ENCODE measurements at places on chromosomes 7 and 10. TPM values are rescaled to one million over a fixed set of nuclear protein-coding genes. Genes with fewer than 3 reads are reported as not detected.

SPDYE11 gene
- not detected for polyA plus RNA-seq

GRCh38 chr10:90960355-90960814 is 39.5 kb upstream of the ANKRD1 start:
- H3K4me1 ChIP-seq = no peaks in the 10 kb centered on the region
- no peak overlapping the region for H3K27ac ChIP-seq
- H3K36me3 ChIP-seq = no peaks in the 10 kb centered on the region
- no peak for DNase-seq
- no peaks in the 10 kb centered on the region for H3K27me3 ChIP-seq

DNA sequence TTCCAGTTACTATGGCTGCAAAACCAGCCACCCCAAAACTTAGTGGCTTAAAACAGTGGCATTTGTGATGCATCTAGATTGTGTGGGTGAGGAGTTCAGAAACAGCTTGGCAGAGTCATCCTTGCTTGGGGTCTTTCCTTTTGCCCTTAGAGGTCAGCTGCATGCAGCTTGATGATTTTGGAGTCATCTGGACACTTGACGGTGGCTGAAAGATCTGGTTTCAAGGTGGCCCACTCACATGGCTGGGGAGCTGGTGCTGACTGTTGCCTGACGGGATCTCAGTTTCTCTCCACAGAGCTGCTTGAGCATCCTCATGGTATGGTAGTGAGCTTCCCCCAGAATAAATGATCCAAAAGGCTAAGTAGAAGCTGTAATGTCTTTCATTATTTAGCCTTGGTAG is 191.3 kb upstream of the GALNT17 start:
- no peaks in the 10 kb centered on the region for H3K36me3 ChIP-seq
- H3K4me1 ChIP-seq = no peaks in the 10 kb centered on the region
- H3K27me3 ChIP-seq = no peaks in the 10 kb centered on the region
- no peak overlapping the region for H3K4me3 ChIP-seq
- H3K27ac ChIP-seq = no peak overlapping the region
- DNase-seq = no peak

DNA sequence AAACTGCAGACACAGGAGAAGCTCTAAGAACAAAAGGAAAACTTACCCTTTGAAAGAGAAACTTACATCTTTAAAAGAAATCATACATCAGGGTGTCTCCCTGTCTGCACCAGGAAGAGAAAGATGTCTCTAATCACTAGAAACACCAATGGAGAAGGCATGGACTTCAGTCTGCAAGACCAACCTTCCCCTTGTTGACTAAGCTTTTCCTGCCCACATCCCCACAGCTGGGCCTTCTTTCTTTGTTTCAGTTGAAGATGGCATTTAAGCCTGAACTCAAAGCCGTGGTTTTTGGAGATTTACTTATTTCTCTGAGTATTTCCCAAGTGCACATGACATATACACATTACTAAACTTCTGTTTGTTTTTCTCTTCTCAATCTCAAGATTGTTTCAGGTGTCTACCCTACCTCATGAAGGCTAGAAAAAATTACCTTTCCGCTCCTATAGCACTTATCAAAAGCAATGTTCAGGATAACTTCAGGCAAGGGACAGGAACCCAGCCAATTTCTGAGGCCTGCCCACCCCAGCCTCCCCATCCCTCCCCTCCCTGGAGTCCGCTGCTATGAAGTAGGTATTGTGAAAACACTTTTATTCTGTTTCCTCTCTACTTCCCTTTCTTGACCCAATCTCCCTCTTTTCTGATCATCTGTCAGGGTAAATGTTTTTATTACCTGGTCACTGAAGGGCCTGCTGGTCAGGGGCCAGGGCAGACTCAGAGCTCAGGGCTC is 2.8 kb upstream of the SLC29A3 start:
- no peak overlapping the region for H3K4me3 ChIP-seq
- H3K27ac ChIP-seq = no peak overlapping the region
- no peaks in the 10 kb centered on the region for H3K27me3 ChIP-seq
- H3K36me3 ChIP-seq = no peaks in the 10 kb centered on the region

C10orf105 gene
- not detected for polyA plus RNA-seq

DNA sequence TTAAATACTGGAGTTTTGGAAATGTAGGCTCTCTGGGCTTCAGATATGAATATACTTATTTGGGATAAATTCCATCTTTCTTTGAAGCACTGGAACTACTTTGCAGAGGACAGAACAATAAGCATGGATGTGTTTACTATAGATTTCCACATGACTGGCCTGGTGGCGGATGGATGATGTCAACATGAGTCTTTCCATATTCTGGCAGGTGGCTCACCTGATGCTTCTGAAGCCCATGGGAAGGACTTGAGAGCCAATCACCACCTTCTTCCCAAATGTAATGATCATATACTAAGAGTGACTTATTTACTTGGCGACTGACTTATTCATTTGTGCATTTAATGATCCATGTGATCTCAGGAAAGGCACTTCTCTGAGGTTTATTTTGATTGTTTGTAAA is 110.5 kb downstream of the FANK1 start:
- H3K27ac ChIP-seq = no peak overlapping the region
- H3K27me3 ChIP-seq = no peaks in the 10 kb centered on the region
- H3K4me3 ChIP-seq = no peak overlapping the region
- DNase-seq = no peak
- no peaks in the 10 kb centered on the region for H3K36me3 ChIP-seq
- no peaks in the 10 kb centered on the region for H3K4me1 ChIP-seq

DNA sequence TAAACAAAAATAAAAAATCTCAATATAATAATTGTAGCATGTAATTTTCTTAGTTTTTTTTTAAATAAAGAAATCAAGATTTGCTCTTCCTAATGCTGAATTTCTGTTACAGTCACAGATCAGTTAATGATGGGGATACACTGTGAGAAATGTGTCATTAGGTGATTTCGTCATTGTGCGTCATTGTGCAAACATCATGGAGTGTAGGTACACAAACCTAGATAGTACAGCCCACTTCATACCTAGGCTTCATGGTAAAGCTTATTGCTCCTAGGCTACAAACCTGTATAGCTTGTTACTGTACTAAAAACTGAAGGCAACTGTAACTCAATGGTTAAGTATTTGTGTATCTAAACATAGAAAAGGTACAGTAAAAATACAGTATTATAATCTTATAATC is 74.4 kb upstream of the LSM8 start:
- no peak for DNase-seq
- no peaks in the 10 kb centered on the region for H3K4me1 ChIP-seq
- H3K27me3 ChIP-seq = no peaks in the 10 kb centered on the region
- H3K4me3 ChIP-seq = no peak overlapping the region
- no peaks in the 10 kb centered on the region for H3K36me3 ChIP-seq

KDM7A gene
- 1.9 TPM for polyA plus RNA-seq

DNA sequence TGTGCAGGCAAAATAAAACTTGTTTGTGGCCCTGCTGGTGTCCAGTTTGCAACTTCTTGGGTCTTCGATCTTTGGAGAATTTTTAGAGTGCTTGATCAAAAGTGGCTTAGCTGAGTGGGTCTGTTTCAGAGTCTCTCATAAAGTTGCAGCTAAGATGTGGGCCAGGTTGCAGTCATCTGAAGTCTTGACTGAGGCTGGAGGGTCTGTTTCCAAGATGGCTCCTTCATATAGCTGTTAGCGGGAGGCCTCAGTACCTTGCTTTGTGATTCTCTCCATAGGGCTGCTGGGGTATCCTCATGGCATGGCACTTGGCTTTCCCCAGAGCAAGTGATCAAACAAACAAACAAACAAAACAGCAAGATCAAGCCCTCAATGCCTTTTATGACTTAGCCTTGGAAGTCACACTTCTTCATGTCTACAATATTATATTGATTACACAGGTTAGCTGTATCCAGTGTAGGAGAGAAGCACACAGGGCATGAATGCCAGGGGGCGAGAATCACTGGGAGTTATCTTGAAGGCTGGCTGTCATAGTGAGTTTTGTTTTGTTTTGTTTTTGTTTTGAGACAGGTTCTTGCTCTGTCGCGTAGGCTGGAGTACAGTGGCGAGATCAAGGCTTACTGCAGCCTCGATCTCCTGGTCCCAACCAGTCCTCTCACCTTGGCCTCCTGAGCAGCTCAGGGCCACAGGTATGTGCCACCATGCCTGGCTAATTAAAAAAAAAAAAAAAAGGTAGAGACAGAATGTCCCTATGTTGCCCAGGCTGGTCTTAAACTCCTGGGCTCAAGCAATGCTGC is 10.2 kb downstream of the CYP26A1 start:
- H3K27me3 ChIP-seq = no peaks in the 10 kb centered on the region
- DNase-seq = no peak
- no peaks in the 10 kb centered on the region for H3K36me3 ChIP-seq
- no peak overlapping the region for H3K4me3 ChIP-seq

- no peaks in the 10 kb centered on the region for H3K27me3 ChIP-seq
- H3K4me1 ChIP-seq = no peaks in the 10 kb centered on the region
- no peak overlapping the region for H3K27ac ChIP-seq
Observed at GRCh38 chr10:116395223-116395985, 32.2 kb upstream of the PNLIPRP3 start.

RGR gene
- not detected for polyA plus RNA-seq

- no peak overlapping the region for H3K27ac ChIP-seq
- H3K4me1 ChIP-seq = peaks cover 21% of the 10 kb centered on the region
- no peaks in the 10 kb centered on the region for H3K27me3 ChIP-seq
- DNase-seq = no peak
- no peak overlapping the region for H3K4me3 ChIP-seq
Observed at GRCh38 chr10:77904100-77904840, 22.3 kb downstream of the DLG5 start.

ASB13 gene
- 44.2 TPM for polyA plus RNA-seq

- H3K4me1 ChIP-seq = peaks cover 7% of the 10 kb centered on the region
- DNase-seq = no peak
- no peaks in the 10 kb centered on the region for H3K27me3 ChIP-seq
- no peak overlapping the region for H3K27ac ChIP-seq
Observed at GRCh38 chr7:102287981-102288278, 1.3 kb downstream of the SH2B2 start.

GRCh38 chr10:127987467-127988380 is 80.8 kb downstream of the PTPRE start:
- DNase-seq = no peak
- H3K4me3 ChIP-seq = no peak overlapping the region
- H3K36me3 ChIP-seq = no peaks in the 10 kb centered on the region
- H3K27me3 ChIP-seq = no peaks in the 10 kb centered on the region
- H3K27ac ChIP-seq = no peak overlapping the region
- peaks cover 3% of the 10 kb centered on the region for H3K4me1 ChIP-seq

AUTS2 gene
- 6.4 TPM for polyA plus RNA-seq

DNA sequence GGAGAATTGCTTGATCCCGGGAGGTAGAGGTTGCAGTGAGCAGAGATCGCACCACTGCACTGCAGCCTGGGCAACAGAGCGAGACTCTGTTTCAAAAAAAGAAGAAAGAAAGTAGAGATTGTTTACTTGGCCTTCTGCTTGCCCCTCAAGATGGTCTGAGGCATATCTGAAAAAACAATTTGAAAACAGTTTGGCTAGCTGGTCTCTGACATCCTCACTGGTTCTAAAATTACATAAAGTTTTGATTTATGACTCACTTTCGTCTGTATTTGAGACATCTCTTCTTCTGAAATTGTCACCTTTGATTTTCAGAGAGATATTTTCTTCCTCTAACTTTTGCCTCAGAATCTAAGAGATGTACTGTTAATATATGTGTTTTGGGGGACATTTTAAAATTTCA is 49.6 kb upstream of the HELLS start:
- DNase-seq = no peak
- H3K4me1 ChIP-seq = no peaks in the 10 kb centered on the region
- no peaks in the 10 kb centered on the region for H3K27me3 ChIP-seq

- DNase-seq = no peak
- H3K27ac ChIP-seq = no peak overlapping the region
- peaks cover 23% of the 10 kb centered on the region for H3K4me1 ChIP-seq
- no peaks in the 10 kb centered on the region for H3K27me3 ChIP-seq
- no peak overlapping the region for H3K4me3 ChIP-seq
Observed at GRCh38 chr10:86403183-86403797, 36.7 kb upstream of the GRID1 start.

IFIT2 gene
- 5.5 TPM for polyA plus RNA-seq

RTKN2 gene
- 0.05 TPM for polyA plus RNA-seq

OGDHL gene
- polyA plus RNA-seq = 58.3 TPM

DNA sequence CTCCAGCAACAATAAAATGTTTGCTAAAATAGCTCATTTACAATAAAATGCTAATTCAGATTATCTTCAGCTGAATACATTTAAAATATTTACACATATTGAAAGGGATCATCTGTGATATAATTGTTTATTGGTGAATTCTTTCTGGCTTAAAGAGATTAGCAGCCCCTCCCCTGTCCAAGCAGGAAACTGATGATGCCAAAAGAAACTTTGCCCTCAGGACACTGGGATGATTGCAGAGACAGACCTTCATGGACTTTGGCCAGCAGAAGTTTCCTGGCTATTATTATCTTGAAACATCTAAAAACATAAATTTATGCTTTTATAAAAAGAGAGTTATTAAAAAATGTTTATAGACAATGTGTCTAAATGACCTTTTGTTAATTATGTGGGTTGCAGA is 764.9 kb upstream of the MBL2 start:
- H3K4me3 ChIP-seq = no peak overlapping the region
- H3K27me3 ChIP-seq = no peaks in the 10 kb centered on the region
- H3K36me3 ChIP-seq = no peaks in the 10 kb centered on the region

DNA sequence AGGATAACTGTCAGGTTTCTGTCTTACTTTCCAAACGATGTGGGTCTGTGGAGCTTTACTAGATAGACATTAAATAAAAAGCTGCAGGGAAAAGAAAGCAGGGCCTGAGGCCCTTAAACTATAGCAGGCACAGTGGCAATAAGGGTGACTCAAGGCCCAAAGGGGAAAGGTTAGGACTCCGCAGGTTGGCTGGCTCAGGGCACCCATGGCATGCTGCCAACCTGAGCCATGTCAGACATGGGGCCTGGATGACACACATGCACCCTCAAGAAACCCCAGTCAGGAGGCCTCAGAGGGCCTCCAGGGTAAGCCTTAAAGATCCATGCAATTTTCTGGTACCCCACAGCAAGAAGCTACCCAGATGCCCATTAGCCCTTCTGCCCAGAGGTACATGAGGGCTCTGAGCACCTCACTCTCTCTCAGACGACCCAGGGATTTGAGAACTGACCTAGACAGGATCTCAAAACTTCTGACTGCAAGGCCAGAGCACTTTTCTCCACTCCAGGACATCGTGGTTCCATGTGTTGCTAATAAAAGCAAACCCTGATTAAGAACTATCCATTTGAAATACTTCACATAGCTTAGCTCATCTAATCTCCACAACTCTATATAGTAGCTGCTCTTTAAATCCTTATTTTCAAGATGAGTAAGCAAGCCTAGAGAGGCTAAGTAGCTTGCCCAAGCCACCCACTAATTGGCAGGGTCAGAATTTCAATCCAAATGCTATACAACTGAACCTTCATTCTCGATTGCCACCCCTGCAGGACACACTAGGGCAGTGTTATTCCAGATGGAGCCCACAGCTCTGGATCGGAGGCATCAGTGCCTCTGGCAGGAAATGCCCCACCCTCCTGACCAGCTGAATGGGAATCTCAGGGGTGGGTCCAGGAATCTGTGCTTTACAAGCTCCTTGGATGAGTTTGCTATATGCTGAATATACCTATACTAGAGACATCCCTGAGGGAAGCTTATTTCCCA is 132.5 kb upstream of the EFCAB10 start:
- no peak overlapping the region for H3K27ac ChIP-seq
- no peaks in the 10 kb centered on the region for H3K36me3 ChIP-seq
- no peaks in the 10 kb centered on the region for H3K4me1 ChIP-seq
- no peaks in the 10 kb centered on the region for H3K27me3 ChIP-seq
- no peak overlapping the region for H3K4me3 ChIP-seq
- no peak for DNase-seq

- no peak overlapping the region for H3K27ac ChIP-seq
- no peaks in the 10 kb centered on the region for H3K27me3 ChIP-seq
- no peak overlapping the region for H3K4me3 ChIP-seq
- no peaks in the 10 kb centered on the region for H3K4me1 ChIP-seq
- no peaks in the 10 kb centered on the region for H3K36me3 ChIP-seq
- DNase-seq = no peak
Observed at GRCh38 chr7:86889501-86889900, 170.0 kb downstream of the ELAPOR2 start.
